ENCODE measurements at places on chromosomes 6 and 20.

DNA sequence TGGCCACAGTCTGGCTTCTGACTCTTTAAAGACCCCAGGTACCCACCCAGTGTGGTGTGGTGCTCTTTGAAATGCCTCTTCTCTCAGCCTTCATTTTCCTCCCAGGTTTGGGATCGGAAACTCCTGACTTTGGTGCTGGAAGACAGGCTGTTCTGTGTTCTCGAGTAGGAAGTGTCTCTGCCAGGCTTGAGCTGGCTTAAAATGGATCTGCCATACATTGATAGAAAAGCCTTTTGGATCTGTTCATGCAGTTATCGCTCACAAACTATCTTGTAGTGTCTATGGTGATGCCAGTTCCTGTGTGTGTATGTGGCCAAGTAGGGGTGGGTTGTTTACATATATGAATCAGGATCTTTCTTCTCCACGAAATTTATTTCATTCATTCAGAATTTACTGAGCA is 307.3 kb upstream of the CHD6 start:
- DNase-seq, result no peak

DNA sequence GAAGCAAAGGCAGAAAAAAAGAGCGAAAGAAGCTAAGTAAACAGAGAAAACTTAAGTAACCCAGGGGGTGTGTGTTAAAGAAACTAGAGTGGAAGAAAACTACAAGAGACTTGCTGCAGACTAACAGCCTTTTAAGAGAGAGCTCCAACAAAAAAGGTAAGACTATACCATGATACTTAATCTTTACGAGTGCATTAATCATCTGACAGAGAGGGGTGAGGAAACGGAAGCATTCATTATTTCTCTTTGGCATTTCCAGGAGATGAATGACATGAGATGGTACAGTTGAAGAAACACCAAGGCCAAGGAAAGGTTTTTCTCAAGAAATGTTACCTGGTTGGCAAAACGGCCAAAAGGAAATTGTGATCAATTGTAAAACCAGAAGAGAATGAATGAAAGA is 906.8 kb downstream of the QKI start:
- DNase-seq, result no peak

DNA sequence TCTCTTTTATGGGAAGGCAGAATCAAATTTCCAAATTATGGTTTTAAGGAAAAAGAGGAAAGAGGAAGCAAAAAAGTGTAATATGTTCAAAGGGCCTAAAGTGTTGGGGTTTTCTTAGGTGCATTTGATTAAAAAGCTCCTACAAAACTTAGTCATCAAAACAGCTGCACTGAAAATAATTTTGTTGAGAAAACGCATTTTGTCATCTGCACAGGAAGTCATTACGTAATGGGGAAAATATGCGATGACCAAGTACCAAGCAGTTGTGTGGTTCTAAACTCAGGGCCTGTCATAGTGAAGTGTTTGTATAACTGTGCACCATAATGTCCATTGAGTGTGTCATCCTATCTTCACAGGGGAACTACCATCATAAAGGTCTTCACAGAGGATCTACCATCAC is 15.6 kb downstream of the HAO1 start:
- DNase-seq, result no peak

GRCh38 chr6:90989763-90990162 is 402.9 kb upstream of the MAP3K7 start:
- no peak for DNase-seq

Measured in activated CD8-positive, alpha-beta memory T cell treated with anti-CD3 and anti-CD28 coated beads for 1 hour (primary cell).